AG09319 (cell line): ENCODE measurements at places on chromosomes 1 and 21.

DNA sequence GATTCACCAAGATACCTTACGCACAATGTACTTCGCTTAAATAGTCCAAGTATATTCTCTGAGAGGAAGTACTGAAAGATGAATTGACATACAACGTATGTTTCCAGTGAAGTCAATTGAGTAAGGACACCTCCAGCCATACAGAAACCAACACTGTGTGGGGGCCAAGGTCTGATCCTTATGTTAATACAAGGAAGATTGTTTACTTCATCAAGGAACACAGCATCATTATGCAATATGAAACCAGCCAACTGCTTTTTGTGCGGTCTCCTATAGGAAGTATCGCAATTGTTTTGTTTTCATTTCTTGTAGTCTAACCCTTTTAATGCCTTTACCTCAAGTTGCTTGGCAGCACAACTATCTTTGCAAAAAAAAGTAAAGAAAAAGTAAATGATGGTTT is 28.2 kb upstream of the TEKT2 start:
- DNase-seq, result no peak

- no peak for DNase-seq
Measured at GRCh38 chr1:205954819-205955404, 11.7 kb upstream of the SLC26A9 start.

DNA sequence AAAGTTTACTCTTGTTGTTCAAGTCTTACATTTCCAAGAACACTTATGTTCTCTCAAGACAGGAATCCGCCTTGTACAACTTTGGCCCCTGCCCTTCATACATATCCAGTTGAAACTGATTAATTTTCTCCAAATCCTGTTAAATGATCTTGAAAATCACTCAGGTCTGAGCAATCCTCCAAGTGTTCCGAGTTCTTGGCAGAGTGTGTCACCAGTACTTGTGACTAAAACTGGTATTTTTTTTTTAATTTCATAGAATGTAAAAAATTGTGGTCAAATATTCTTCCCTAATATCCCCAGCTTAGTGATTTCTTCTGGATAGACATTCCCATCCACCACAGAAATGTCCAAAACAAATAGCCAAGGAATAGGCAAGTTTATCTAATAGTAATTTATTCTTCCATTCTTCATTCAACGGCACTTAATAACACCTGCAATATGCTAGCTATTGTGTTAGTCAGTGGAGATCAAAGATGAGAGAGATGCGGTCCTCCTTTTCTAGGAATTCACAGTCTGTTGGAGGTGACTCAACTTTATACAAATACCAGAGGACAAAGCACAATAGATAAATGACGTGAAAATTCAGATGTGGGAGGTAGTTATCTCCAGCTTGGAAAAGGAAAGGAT is 71.4 kb downstream of the DIRAS3 start:
- no peak for DNase-seq

DNA sequence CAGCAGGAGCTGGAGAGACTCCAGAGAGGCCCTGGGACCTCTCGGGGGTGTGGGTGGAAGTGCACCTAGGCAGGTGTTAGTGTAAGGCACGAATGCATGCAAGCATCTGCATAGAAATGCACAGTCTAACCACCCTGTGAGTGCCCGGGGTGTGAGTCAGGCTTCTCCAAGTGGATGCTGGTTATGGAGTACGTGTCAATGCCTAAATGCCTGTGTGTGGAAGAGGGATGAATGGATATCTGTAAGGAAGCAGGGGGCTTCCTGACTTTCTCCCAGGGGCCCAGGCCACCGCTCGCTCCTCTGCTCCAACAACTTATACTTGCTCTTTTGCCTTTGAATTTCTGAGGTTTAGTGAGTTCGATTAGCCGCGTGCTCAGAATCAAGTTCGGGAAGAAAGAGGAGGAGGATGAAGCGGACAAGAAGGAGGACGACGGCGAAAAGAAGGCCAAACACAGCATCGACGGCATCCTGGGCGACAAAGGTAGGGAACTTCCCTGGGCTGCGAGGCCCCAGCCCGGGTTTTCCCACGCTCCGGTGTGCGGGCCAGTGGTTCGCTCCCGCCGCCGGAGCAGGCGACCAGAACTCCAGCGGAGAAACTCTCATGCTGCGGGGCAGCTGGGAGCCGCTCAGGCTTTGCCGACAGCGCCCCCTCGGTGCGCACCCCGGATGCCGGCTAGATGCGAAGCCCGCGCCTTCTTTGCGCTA is 5.4 kb downstream of the PAX7 start:
- no peak for DNase-seq

GRCh38 chr1:160177231-160177630 is 13.1 kb upstream of the CASQ1 start:
- DNase-seq, result no peak

DNA sequence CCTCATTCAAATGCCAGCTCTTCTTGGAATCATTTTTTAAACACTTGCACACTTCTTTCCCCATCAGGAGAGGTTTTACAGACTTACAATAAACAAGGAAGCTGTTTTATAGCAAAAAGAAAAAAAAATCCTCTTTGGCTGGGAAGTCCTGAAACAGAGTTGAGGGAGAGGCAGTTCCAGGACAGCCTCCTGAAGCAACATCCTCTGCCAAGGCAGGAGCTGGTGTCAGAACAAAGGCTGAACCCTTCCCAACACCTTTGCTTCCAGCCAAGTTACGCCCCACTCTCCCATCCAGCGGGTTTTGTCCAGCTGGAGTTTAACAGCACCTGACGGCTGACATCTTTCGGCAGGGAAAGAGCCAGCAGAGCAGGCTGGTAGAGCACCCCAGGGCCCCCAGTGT is 287.8 kb downstream of the RRAGC start:
- DNase-seq, result no peak

GRCh38 chr1:33460144-33460543 is 12.3 kb upstream of the ZSCAN20 start:
- no peak for DNase-seq

DNA sequence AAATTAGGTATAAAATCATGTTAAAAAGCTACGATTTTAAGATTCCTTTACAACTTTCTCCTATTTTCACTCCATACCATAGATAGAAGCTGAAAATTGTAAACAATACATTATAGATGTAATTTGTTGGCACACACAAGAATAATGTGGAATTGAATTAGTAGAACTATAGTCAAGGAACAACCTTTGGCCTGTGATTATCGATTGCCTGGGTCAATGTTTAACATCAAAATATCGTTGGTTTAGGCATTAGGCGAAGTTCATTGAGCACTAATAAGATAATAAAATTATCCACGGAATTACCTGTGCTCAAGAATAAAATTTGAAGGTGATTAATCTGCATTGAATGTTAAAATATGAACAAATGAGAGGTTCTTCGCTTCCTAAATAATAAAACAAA is 455.1 kb upstream of the ZP4 start:
- no peak for DNase-seq

DNA sequence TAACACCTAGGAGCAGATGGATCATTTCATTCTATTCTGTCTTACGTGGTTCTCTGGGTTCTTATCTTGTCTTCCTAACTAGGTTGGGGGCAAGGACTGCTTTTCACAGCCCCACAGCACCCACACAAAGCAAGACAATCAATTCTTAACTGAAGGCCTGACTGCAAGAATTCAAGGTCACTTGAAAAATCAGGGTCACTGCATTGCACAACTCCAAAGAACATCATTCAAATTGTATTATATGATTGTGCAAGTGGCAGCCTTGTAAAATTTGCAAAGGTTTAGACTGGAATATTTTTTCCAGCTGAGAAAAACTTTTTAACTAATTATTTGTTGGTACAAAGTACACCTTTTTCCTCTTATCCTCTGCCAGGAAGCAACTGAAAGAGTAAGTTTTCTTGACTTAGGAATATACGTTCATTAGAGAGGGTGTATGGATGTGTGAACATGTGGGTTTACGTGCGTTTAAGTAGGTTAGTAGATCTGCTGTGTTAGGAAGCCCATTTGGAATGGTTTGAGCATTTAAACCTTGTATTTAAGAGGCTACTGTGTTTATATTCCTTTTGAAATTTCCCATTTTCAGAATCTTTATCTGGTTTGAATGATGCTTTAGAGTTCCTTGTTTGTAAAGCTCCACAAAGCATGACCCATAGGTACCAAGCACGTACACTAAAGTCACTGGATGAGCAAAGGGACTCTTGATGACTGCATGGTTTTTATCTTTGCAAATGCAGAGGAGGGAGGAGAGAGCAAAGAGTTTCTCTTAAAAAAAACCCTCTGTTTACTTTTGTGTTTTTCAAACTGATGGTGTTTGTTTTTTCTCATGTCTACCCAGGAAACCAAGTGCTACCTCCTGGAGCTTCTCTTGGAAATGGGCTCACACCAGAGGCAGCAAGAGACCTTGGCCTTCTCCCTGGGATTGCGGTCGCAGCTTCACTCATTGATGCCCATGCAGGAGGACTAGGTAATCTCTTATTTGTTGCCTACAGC is 214.9 kb downstream of the FGGY start:
- DNase-seq, result no peak

DNA sequence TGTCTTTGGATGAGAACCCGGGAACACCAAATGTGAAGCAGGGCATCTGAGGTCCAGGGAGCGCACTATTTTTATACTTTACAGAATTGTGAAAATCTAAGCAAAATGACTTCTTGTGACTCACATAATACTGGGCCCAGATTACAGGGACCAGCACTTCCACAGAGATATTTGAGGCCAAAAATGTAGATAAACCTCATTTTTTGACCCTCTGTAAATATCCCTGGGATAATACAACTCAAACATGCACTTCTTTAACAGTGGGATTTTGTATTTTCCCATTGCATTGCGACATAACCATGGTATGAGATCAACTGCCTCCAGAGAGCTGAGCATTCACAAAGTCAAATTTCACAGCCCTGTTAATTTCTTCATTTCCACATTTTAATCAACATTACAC is 289.4 kb upstream of the ADGRL4 start:
- no peak for DNase-seq

- no peak for DNase-seq
Measured at GRCh38 chr1:174077749-174078490, 55.8 kb upstream of the RC3H1 start.

- no peak for DNase-seq
Measured at GRCh38 chr1:222424826-222425225, 123.1 kb downstream of the HHIPL2 start.

DNA sequence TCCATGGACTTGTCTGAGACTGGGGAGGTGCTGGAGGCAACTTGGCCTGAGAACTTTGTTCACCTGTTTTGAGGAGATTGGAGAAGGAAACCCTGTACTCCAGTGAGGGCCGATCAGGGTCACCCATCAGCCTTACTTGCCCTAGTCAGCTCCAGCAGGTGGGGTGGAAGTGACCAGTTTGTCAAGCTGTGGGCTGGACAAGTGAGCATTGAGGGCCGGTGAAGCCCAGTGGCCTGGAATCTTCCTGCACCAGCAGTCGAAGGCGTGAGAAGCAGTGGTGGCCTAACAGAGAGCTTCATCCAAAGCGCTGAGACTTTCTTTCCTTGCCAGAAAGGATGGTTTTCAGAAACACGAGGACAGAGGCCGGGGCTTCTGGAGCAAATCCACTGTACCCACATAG is 9.6 kb downstream of the SLC37A1 start:
- no peak for DNase-seq

DNA sequence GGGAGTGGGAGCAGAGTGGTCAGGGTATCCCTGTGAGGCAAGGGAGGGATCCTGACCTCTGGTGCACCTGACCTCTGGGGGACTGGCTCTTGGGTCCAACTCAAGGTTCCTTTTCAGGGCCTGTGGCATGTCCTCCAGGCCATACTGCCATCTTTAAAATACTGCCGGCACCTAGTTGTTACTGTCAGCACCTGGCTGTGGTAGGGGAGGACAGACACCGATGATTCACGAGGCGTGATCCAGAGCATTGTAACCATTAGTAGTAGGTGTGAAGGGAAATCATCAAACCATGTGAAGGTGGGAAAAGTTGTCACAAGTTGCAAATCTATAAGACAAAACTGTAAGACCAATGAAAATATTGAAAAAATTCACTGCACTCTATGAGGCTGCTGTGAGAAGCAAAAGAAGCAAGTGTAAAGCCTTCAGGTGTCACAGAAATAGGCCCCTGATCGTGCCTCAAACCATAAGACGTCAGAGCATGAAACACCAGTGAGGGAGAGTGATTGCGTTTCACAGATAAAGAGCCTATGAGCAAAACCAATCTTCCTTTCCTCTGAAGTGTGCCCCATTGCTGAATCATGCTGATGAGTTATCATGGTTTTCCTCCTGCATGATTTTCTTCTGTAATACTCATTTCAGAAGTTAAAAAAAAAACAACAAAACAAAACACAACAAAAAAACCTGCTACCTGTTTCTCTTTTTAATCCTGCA is 55.3 kb downstream of the CDC7 start:
- DNase-seq, result peak; percentile 44

DNA sequence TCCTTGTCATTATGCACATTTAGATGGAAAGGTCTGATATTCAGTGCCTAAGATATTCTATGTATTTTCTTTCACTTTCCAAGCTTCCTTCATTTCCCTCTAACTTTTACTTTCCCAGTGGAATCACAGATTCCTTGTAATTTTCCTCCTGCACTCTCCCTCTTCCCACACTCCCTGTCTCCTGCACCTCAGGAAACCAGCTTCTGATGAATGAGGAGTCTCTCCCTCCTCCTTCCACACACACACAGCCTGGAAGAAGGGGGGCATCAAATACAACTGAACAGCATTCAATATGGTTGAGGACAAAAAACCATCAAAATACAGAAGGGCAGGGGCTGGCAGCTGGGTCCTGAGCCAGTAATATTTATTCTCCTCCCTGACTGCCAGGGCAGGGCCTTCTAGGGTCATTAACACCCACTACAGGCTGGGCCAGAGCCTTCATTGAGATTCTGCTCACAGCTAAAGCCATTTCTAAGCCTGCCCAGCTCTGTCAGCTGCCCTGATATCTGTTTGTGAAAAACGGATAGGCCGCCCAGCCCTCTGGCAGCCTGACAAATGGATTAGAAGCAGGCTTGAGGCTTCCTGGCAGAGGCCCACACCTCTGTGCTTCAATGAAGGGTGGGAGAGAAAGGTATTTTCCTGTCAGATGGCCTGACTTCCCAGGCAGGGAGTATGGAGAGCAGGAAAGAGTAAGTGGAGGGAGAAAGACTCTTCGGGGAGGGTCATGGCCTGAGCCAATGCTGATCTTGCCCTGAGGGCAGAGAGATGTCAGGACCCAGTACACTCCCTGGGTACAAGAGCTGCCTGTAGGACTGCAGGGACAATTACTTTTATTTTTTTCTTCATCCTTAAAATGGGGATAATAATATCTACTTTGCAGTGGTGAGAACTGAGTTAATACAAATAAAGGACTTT is 138.9 kb upstream of the SPATA6 start:
- DNase-seq, result no peak

GRCh38 chr21:36684957-36685714 is 13.8 kb upstream of the SIM2 start:
- DNase-seq, result no peak

- no peak for DNase-seq
Measured at GRCh38 chr1:189103956-189104355, 1373.7 kb downstream of the BRINP3 start.
